Activated gamma-delta T cell treated with Interleukin-2 at 50 U/mL for 16 hours (primary cell): ENCODE measurements at places on chromosomes 12 and 14.

DNA sequence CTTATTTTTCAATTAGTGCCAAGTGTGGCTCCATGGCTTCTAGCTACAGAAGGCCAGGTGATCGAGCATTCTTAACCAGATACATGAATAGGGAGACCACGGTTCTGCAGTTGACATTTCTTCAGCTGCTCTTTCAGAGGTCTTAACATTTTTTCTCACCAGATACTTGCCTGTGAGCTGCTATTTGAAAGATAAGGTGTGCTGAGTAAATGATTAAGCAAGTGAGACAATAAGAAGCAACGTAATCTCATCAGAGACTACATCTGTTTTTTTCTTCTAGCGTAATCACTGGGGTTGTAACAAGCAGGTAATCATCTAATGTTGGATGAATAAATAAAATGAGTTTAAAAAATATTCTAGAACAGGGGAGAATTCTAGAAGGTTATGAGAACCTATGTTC, 912.9 kb downstream of the DIO2 start:
- DNase-seq = no peak

- DNase-seq = no peak
Measured at GRCh38 chr12:74401966-74402365, 135.7 kb upstream of the ATXN7L3B start.

GRCh38 chr12:51011955-51012354, 14.2 kb downstream of the SLC11A2 start:
- DNase-seq = no peak

GRCh38 chr14:54822685-54823084, 79.9 kb downstream of the GCH1 start:
- DNase-seq = no peak

- DNase-seq = no peak
Measured at GRCh38 chr12:66627270-66627987, 51.4 kb downstream of the GRIP1 start.

DNA sequence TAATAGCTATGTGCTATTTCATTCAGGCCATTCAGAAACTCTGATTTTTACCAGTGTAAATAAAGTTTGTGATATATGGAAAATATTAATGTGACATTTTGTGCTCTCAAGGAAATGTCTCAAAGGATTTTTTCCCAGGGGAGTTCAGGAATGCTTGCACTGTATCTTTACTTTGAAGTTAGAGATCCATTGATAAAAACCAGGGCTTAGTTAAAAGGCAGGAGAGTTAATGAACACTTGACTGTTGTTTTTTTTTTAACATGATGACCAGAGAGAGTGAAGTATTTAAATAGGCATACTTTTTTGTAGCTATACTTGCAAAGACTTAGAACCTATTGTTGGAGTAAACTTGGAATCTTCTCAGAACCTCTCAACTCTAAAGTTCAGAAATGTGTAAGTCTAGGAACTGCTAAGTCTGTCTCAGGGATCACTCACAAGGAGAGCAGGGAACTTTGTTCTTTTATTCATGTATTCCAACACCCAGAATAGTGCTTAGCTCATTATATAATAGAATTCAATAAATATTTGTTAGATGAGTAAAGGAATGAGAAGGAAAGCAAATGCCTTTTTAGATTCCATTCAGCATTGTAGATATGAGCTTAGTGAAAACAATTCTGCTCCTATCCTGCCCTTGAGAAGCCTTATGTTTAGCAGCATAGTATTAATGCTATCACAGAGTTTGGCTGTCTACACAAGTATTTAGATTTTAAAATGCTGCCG, 117.5 kb downstream of the DAAM1 start:
- DNase-seq = no peak

- no peak for DNase-seq
Measured at GRCh38 chr14:30520536-30520935, 38.4 kb upstream of the G2E3 start.

- DNase-seq = no peak
Measured at GRCh38 chr12:80509781-80510556, 65.9 kb downstream of the PTPRQ start.

DNA sequence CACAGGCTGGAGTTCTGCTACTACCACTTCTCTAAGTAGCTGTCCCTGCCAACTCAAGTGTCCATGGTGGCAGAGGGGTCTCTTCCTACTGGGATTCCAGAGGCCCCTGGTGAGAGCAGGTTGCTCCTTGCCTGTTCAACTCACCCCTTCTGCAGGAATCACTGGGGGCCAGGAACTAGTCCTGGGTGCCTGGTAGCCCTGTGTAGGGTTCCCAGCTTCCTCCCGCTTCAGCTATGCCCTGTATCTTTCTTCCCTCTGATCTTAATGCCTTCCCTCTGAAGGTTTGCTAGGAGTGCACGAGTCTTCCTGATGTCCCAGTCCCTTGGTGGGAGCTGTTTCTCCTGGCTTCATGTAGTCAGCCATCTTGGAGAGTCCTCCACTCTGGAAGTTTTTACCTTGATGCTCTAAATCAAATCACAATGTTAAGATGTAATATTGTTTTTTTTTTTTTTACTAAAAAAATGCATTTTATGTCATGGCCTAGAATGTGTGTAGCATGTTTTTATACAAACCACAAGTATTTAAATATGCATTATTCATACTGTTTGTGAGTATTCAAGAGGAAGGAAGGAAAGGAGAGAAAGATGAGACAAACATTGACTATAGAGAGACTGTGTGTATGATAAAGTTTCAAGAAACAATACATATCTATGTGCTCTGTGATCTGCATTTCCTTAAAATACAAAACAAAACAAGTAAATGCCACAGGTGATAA, 54.7 kb downstream of the FRS2 start:
- DNase-seq = no peak

DNA sequence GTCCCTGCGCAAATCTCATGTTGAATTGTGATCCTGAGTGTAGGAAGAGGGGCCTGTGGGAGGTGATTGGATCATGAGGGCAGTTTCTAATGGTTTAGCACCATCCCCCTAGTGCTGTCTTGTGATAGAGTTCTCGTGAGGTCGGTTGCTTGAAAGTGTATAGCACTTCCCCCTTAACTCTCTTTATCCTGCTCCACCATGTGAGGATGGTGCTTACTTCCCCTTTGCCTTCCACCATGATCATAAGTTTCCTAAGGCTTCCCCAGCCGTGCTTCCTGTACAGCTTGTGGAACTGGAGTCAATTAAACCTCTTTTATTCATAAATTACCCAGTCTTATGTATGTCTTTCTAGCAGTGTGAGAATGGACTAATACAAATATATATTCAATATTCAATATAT, 303.7 kb upstream of the SEL1L start:
- no peak for DNase-seq

GRCh38 chr14:54893151-54893760, 9.4 kb downstream of the GCH1 start:
- peak; percentile 14 for DNase-seq

DNA sequence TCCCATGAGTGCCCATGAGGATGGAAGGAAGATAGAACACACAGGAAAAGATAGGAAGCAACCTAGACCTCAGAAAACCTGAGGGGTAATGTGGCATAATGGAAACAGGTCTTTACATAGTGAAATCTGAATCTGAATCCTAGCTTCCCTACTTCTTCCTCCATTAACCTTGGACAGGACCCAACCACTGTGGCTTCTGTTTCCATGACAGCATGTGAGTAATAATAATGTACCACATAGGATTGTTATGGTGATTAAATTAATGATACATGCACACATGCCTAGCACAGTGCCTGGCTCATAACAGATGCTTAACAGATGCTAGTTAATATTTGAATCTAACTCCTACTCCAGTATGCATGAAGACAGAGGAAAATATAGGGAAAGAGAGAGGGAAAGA, 11.2 kb downstream of the TTC9 start:
- DNase-seq = no peak

DNA sequence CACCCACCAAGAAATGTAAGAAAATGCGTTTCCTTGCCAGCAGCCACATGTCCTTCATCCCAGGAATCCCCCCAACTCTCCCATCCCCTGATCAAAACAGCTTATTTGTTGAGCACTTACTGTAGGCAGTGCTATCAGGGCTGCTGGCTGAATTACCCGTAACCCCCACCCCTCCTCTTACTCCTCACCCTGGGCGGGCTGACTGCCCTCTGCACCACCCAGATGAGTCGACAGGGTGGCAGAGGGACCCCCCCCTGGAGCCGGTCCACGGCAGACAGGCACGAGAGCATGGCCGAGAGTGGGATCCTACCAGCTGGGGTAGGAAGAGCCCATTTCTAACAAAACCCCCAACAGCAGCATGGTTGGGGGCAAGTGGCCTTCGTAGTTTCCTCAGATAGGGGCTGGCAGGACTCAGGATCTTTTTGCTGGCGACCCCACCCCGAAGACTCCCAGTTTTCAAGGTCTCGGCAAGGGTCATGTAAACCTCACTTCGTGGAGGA, 1.1 kb upstream of the RHOF start:
- no peak for DNase-seq

DNA sequence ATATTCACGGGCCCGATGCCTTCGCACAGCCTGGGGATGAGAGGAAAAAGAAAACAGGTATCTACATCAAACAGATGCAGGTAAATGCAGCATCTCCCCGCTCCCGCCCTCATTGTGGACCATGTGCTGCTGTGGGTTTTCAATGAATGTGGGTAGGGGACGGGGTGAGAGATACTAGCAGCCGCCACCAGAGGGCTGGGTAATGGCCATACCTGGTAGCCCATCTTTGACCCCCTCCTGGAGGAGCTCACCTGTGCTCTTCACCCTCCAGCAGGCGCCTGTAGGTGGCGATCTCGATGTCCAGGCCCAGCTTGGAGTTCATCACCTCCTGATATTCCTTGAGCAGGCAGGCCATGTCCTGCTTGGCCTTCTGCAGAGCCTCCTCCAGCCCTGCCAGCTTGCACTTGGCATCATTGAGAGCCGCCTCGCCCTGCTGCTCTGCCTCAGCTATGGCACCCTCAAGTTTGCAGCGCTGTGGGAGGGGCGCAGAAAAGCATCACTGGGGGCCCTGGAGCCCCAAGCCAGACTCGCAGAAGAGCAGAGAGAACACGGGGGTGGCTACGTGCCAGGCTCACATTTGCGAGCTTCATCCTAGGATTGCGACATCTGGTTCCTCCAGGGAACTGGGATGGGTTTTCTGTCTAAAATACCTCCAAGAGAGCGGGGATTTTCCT, 10.2 kb downstream of the KRT82 start:
- no peak for DNase-seq

- no peak for DNase-seq
Measured at GRCh38 chr12:12083688-12084087, 12.9 kb downstream of the BCL2L14 start.

GRCh38 chr12:85794531-85794930, 41.7 kb downstream of the RASSF9 start:
- DNase-seq = no peak

DNA sequence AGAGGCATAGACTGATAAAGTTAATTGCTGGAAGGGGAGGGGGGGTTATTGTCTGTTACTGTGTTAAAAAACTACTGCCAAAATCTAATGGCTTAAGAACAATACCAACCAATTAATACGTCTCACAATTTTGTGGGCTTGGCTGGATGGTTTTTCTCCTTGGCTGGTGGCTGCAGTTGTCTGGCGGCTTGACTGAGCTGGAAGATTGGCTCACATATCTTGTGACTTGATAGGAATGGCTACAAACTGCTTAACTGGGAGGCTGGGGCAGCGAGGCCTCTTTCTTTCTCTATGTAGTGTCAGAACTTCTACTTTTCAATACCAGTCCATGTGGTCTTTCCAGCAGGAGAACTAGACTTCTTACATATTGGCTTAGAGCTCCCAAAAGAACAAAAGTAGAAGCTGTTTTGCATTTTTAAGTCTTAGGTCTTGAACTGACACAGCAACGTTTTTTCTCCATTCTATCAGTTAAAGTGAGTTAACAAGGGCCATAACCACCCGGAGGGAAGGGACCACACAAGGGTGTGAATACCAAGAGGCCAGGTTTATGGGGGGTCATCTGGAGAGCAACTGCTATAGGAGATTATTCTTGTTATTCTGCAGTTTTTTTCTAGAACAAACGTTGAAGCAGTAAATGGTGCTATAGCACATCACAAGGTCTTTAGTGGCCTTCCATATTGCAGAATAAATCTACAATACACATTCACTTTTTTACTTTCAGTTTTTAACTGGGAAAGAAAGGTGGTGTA, 46.9 kb downstream of the ZDHHC17 start:
- no peak for DNase-seq

- no peak for DNase-seq
Measured at GRCh38 chr12:998020-998874, 7.2 kb downstream of the ERC1 start.

DNA sequence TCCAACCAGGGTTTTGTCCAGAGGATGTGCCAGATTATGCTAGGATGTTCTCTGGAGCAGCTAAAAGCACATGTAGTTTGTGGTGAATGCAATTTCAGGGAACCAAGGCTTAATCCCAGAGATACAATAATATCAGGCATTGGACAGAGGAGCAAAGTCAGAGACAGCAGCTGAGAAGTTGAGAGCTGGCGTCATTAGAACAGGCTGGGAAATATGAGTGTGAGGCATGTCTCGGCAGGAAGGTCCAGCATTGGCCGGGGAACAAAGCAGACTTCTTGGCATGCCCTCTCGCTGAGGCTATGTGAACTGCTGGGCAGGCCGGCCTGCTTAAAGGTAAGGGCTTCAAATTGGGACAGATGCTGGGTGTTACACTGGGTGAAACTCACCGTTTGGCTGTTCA, 125.4 kb downstream of the CAND1 start:
- no peak for DNase-seq

- no peak for DNase-seq
Measured at GRCh38 chr12:94488463-94488862, 28.8 kb upstream of the CEP83 start.

- DNase-seq = peak; percentile 70
Measured at GRCh38 chr14:106417224-106418049, 891.1 kb downstream of the TMEM121 start.

DNA sequence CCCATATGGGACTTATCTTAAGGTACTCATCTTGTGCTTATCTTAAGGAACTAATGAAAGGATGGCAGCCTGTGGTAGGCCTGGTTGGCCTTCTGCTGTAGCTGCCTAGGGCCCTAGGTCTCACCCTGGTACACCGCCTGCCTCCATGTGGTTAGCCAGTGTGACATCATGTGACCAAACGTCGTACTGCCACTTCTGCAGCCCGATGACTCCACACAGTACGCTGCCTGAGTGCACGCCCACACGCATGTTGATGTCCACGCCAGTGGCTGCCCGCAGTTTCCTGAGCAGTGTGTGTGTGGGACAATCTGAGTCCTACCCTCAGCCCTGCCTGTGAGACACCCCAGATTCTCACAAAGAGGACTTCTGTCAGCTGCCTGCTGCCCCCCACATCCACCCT, 5.1 kb downstream of the ADCY4 start:
- DNase-seq = peak; percentile 70

DNA sequence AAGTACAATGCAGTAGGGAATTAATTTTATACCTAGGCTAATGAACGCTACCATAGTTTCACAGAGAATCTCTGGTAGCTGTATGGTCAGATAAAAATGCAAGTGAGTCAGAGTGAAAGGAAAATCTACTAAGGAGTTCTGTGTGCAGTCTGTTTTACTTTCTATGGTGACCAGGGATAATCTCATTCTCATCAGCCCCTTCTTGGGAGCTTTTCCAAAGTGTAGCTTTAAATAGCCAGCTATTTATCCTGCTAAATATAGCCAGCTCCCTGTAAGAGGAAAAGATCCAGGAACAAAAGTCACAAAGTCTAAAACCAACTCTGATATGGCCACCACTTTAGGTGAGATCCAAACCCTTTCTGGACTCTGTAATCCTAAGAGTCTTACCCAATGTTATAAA, 75.5 kb downstream of the TMEM116 start:
- no peak for DNase-seq
